Thoracic aorta endothelial cell (primary cell): ENCODE measurements at places on chromosomes 2 and 18. TPM values are rescaled to one million over a fixed set of nuclear protein-coding genes. Genes with fewer than 3 reads are reported as not detected.

ADCYAP1 gene
- total RNA-seq = not detected in 2 replicates

CHST10 gene
- total RNA-seq = 14.2 and 17.7 TPM in 2 replicates

ALPG gene
- not detected in 2 replicates for total RNA-seq

SCN3A gene
- not detected in 2 replicates for total RNA-seq

IL37 gene
- total RNA-seq = not detected in 2 replicates

IL36A gene
- total RNA-seq = not detected in 2 replicates

RESP18 gene
- not detected in 2 replicates for total RNA-seq

LBH gene
- 2.1 and 5.2 TPM in 2 replicates for total RNA-seq

RTTN gene
- 33.6 and 41.8 TPM in 2 replicates for total RNA-seq

SDC1 gene
- total RNA-seq = 1.6 and 2.4 TPM in 2 replicates

ANKRD30B gene
- total RNA-seq = not detected in 2 replicates
